ENCODE measurements at places on chromosomes 16 and 17.

GRCh38 chr17:39283896-39284295 lies 58.2 kb upstream of the STAC2 start:
- no peak for DNase-seq

GRCh38 chr17:33732116-33732515 lies 439.0 kb upstream of the ASIC2 start:
- no peak for DNase-seq

GRCh38 chr17:35368081-35368830 lies 5.2 kb downstream of the SLFN11 start:
- DNase-seq = peak; percentile 26

DNA sequence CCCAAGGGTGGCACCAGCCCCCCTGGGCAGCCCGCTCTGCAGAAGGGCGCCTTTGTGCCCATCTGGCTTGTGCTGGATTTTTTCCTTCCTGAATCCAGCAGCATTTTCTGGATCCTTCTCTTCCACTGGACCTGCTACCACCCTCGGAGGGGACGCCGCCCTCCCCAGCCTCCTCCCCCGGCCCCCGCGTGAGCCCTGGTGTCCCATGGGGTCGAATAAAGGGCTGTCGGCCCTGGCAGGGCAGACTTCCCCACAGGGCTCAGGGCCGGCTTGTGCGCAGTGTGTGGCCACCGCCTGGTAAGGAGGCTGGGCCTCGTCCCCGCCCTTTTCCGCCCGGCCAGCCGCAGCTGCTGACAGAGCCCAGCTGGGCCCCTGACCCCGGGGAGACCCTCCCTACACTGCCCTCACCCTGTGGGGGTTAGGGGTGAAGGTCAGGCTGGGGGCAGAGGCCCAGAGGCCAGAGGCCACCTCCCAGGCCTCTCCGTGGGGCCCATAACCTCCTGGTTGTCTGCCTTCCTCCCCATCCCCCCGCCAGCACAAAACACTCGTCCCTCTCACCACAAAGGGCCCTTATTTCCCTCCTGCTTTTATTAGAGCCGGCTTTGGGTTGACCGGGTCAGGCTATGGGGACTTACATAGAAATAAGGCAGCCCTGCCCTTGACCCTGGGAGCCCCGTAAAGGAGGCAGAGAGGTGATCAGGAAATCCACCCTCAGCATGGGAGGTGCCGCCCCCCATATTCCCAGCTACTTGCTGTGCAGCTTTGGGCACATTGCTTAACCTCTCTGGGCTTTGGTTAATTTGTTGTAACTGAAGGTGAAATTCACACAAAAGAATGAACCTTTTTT lies 179.3 kb upstream of the CIBAR2 start:
- no peak for DNase-seq

GRCh38 chr17:26809033-26809432 lies 484.9 kb upstream of the WSB1 start:
- no peak for DNase-seq

GRCh38 chr16:4539716-4540284 lies 1.2 kb upstream of the CDIP1 start:
- DNase-seq = no peak

DNA sequence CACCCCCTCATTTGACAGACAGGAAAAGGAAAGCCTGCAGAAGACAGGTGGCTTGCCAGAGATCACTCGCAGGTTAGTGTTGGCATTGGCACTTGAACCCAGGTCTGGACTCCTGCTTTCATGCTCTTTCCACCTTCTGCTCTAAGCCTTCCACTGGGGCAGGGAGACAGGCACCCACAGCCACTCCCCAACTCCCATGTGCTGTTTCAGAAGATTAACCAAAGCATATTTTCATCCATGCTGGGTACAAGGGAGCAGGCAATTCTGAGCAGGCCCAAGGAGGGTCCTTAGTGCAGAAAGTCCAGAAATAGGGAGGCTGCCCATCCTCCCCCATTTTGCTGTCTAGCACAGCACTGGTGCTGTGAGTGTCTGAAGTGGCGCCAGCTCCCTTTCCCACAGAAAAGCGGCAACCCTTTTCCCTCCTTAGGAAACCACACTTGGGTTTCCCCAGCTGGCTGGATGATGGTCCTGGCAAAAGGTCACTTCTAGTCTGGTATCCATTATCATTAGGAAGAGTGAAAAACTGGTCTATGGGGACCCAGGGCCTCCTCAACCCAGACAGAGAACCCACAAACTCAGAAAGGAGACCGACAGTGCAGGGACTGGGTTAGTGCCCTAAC lies 2.0 kb upstream of the CAVIN1 start:
- DNase-seq = no peak

DNA sequence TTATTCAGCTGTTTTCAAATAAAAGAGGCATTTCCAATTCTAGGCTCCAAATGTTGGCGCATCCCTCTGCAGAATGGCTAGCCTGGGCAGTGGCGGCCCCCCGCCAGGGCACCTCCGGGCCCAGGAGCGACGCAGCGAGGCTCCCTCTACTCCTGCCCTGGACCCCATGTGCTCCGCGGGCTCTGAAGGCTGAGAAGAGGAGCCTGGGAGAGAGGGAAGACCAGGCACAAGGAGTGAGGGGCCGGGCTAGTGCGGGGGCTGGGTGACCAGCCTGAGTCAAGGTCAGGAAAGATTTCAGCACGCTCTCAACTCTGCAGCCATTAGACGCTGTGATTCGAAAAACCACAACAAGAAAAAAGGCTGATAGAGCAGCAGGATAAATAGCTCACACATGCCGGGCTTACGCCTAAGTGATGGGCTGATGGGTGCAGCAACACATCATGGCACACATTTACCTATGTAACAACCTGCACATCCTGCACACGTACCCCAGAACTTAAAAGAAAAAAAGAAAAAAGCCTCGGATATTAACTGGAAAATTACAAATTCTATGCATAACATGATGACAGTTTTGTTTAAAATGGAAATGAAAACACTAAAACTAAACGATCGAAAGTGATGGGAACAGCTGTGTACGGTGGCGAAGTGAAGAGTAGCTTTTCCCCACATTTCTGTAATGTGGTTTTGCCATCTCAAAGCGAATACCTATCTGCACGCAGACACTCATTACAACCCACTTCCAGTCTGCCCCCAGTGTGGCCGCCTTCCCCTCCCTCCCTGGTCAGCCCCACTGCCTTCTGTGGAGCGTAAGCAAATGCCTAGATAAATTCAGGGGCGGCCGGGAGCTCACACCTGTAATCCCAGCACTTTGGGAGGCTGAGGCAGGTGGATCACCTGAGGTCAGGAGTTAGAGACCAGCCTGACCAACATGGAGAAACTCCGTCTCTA lies 44.4 kb downstream of the MAP1LC3B start:
- peak; percentile 33 for DNase-seq

DNA sequence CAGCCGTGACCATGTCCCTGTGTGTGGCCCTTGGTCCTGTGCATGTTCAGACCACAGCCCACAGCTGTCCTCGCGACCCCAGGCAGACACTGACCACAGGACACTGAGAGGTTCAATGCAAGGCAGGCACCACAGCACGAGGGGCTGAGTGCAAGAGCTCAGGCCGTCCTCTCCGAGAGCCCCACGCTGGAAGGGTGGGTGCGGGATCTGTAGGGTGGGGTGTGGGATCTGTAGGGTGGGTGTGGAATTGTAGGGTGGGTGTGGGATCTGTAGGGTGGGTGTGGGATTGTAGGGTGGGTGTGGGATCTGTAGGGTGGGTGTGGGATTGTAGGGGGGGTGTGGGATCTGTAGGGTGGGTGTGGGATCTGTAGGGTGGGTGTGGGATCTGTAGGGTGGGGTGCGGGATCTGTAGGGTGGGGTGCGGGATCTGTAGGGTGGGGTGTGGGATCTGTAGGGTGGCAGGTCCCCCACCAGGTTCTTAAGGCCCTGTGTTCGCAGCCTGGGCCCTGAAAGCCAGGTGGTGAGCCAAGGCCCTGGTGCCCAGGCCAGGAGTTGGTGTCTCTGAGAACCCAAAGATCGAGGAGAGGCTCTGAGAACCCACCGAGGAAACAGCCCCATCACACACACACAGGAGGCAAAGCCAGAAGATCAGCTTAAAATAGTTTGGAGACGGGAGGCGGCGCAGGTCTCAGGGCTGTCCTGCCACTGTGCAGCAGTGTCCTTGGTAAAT lies 48.2 kb downstream of the METRNL start:
- no peak for DNase-seq

DNA sequence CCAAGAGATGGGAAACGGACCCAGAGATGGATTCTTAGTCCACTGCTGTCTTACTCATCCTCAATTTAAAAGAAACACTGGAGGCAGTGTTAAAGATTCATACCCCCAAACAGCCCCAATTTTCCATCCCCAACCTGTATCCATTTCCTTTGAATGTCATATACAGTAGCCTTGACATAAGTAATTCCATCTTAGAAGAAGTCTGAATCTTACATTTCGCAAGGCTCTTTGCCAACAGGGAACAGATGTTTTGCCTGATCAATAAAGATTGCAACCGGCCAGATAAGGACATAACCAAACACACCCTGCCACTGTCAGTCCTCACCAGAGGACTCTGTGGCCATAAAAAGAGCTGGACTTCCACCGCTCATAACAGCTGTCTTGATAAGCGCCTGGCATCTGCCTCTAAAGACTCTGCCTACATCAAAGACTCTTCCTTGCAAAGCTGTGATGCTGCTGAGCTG lies 59.0 kb upstream of the MED9 start:
- DNase-seq = no peak

DNA sequence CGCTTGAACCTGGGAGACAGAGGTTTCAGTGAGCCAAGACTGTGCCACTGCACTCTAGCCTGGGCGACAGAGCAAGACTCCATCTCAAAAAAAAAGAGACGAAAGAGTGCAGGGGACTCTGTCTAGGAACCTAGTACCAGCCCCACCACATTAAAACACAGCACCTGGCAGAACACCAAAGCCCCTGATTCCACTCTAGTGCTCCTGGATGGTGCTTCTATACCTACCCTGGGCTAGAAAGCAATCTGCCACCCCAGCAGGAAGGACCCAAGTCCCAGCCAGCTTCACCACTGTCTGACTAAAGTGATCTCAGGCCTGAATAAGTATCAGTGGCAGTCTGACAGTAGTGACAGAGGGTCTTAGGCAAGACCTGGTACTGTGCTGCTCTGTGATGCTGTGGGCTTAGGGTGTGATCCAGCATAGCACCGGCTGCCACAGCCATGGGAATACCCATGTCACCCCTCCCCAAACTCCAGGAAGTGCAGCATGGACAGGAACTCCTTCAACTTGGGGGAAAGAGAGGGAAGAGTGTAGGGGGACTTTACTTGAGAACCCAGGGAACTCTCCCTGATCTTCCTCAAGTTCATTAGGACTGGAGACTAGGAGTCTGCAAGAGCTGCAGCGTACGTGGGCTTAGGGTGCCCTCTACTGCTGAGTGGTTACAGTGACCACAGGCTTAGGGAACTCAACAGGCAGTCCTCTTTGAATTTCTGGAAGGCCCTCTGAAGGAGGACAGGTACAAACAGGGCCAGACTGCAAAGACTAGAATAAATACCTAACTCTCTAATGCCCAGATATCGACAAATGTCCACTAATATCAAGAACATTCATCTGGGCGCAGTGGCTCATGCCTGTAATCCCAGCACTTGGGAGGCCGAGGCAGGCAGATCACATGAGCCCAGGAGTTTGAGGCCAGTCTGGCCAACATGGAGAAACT lies 30.0 kb upstream of the RNF43 start:
- peak; percentile 80 for DNase-seq

DNA sequence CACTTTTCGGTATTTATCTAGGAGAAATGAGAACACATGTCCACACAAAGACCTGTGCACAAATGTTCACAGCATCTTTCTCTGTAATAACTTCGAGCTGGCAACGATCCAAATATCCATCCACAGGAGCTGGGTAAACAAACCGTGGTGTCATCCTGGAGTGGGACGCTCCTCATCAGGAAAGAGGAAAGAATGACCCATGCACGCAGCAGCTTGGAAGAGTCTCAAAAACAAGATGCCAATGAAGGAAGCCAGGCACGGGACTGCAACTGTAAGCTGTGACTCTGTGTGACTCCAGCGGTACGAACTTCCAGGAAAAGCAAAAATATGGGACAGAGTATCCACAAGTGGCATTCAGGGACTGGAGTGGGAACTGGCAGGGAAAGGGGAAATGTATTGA lies 36.7 kb upstream of the CIBAR2 start:
- DNase-seq = no peak

- no peak for DNase-seq
Measured at GRCh38 chr17:16418685-16419068, 3.3 kb downstream of the TRPV2 start.

GRCh38 chr16:1511662-1512569 lies 18.8 kb downstream of the TELO2 start:
- DNase-seq = no peak

DNA sequence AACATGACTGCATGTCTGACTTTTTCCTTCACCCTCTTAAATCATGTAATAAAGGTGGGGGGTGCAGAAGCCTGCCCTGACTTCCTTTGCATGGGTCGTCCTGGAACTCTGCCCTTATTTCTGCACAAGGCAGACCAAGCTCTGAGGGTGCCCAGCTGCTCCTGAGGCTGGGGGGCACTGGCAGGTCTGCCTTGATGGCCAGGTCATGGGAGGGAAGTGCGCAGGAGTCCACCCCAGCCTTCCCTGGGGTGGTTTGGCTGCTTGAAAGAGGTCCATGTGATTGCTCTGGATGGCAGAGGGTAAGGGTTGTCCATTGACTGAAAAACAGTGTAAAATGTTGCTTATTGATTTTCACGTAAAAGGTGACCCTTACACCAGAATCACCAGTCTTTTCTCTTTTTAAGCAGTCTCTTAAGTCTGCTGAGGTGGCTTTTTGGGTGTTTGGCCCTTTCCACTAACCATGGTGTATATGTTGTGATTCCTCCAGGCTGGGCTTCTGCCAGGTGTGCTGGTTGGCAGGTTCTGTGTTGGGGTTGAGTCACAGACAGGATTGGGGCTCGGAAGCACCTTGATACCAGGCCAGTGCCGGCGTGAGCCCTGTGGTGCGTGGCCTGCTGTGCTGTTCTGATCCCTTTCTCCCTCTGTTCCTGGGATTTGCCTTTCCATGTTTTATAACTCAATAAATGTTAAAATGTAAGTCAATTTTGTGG lies 19.4 kb downstream of the DHX38 start:
- DNase-seq = no peak

DNA sequence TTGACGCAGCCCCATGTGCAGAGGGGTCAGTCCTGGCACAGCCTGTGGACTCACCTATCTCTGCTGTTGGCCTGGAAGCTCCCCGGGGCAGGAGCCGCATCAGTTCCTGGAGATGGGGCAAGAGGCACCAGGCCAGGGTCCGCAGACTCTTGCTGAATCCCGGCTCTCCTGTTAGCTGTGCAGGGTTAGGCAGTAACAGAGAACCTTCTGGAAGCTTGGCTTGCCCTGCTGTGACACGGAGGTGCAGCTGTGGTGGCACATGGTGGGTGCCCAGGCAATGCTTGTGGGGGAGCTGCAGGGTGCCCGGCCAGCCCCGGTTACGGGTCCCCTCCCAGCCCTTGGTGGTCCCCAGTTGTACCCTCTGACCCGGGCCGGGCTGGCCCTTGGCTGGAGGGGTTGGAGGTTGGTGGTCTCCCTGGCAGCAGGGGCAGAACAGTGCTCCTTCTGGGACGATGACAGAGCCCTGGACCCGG lies 26.0 kb upstream of the ZNF469 start:
- no peak for DNase-seq

GRCh38 chr16:83615141-83615952 lies 192.4 kb upstream of the HSBP1 start:
- DNase-seq = no peak

DNA sequence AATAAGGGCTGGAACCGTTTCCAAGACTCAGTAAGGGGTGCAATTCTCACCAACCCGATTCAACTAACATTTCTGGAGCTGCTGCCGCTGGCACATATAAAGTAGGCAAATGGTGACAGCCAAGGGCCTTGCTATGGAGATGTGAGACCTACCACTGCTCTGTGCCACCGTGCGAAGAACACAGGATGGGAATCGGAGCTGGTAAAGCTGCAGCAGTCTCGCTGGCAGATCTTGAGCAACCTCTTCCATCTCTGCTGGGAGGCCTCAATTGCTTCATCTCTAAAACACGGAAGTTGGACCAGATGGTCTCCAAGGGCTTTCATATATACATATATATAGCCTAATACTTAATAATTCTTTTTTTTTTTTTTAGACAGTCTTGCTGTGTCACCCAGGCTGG lies 128.9 kb upstream of the RCVRN start:
- no peak for DNase-seq

Measured in CD4-positive, CD25-positive, alpha-beta regulatory T cell (primary cell).